ENCODE measurements at places on chromosomes 1 and 21.

- no peak for DNase-seq
Observed at GRCh38 chr1:3943123-3943431, 43.0 kb upstream of the C1orf174 start.

DNA sequence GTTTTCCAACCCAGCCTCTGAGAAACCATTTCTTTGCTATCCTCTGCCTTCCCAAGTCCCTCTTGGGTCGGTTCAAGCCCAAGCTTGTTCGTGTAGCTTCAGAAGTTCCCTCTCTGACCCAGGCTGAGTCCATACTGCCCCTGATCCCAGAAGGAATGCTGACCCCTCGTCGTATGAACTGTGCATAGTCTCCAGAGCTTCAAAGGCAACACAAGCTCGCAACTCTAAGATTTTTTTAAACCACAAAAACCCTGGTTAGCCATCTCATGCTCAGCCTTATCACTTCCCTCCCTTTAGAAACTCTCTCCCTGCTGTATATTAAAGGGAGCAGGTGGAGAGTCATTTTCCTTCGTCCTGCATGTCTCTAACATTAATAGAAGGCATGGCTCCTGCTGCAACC lies 23.8 kb downstream of the EIF2D start:
- no peak for DNase-seq

DNA sequence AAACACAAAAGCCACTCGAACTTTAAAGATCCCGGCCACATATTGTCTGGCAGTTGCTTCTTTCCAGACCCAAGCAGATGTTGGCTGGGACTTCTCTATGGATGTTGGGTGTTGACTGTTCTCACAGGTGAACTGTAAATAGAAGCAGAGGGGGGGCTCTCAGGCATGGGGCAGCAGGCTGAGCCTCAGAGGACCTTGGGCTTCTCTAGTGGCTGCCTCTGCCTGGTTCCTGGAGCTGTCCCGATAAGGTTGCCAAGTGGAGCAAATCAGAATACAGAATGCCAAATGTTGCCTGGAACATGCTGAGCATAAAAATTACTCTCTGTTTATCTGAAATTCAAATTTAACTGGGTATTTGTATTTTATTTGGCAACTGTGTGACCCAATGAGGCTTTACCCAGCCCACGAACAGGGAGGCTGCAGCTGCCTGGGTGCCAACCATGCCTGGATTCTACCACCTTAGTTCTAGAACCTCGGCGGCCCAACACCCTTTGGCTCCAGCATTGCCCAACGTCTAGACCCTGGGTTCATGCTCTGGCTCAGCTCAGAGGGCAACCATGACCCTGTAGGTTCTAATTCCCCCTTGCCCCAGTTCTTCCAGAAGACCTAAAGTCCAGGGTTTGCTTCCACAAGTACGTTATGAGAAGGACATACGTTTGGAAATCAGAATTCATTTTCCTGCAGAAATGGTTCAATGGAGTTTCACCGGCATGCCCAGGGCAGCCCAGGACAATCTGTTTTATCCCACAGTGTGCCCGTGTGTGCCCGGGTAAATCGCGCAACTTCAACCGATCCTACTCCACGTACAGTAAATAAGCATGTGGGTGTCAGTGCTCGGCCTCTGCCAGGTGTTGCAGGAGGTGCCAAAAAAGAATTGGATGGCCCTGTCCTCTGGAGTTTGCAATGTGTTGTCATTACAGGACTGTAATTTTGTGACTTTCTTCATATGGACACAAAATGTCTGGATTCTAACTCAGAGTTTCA lies 5.4 kb upstream of the SLC45A1 start:
- no peak for DNase-seq

- no peak for DNase-seq
Observed at GRCh38 chr1:32539584-32540571, 651 bp downstream of the ZBTB8A start.

DNA sequence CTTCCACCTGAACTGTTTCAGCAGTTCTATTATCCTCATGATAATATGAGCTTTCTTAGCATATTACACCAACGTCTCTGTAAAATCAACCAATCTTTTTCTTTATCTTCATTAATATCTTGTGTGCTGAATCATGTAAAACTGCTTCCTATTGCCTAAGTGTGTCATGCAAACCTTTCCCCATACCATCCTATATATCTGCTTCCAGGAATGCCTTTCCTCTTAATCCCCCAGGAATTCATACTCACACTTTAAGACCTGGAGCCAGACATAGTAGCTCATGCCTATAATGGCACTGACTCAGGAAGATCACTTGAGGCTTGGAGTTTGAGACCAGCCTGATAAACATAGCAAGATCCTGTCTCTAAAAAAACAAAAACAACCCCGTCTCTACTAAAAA lies 183.9 kb downstream of the NRIP1 start:
- no peak for DNase-seq

- no peak for DNase-seq
Observed at GRCh38 chr1:231207437-231207836, 33.6 kb upstream of the GNPAT start.

DNA sequence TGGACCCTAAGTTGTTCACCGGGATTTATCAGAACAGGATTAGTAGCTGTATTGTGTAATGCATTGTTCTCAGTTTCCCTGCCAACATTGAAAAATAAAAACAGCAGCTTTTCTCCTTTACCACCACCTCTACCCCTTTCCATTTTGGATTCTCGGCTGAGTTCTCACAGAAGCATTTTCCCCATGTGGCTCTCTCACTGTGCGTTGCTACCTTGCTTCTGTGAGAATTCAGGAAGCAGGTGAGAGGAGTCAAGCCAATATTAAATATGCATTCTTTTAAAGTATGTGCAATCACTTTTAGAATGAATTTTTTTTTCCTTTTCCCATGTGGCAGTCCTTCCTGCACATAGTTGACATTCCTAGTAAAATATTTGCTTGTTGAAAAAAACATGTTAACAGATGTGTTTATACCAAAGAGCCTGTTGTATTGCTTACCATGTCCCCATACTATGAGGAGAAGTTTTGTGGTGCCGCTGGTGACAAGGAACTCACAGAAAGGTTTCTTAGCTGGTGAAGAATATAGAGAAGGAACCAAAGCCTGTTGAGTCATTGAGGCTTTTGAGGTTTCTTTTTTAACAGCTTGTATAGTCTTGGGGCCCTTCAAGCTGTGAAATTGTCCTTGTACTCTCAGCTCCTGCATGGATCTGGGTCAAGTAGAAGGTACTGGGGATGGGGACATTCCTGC lies 3.9 kb upstream of the OLFML3 start:
- no peak for DNase-seq

DNA sequence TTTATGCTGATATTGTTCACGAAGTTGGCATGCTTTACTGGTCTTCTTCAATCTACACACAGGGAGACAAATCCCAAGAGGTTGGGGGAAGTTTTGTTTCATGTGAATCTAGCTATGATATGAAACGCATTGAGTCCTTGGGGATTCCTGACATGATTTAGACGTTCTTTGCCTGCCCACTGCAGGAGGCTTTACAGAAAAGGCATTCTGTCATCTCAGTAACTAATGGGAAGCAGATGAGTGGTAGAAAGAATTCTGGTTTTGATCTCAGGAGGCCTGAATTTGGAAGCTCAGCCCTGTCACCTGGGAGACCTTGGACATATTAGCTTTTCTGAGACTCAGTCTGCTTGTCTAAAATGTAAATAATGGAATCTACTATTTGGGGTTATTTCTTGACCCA lies 383.0 kb upstream of the NFIA start:
- no peak for DNase-seq

- DNase-seq: no peak
Observed at GRCh38 chr1:18145851-18146618, 38.4 kb downstream of the IGSF21 start.

DNA sequence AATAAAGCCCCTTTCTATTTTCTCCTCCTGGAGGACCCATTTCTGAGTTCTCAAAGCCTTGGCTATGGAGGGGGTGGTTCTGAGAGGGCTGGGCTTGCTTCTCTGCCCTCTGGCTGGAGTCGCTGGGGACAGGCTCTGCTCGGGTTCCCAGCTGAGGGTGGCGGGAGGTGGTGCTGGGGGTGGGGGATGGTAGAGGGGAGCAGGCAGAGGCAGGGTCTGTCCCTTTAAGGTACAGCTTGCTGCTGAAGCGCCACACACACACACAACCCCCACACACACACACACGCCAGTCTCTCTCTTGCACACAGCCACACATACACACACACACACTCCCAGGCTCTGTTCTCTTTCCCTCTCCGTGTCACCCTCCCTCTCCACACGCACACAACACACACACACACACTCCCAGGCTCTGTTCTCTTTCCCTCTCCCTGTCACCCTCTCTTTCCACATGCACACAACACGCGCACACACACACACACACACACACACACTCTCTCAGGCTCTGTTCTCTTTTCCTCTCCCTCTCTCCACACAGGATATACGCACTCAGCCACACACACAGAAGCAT lies 69.8 kb upstream of the SSBP3 start:
- no peak for DNase-seq

- no peak for DNase-seq
Observed at GRCh38 chr1:229942501-229942900, 124.5 kb upstream of the GALNT2 start.

DNA sequence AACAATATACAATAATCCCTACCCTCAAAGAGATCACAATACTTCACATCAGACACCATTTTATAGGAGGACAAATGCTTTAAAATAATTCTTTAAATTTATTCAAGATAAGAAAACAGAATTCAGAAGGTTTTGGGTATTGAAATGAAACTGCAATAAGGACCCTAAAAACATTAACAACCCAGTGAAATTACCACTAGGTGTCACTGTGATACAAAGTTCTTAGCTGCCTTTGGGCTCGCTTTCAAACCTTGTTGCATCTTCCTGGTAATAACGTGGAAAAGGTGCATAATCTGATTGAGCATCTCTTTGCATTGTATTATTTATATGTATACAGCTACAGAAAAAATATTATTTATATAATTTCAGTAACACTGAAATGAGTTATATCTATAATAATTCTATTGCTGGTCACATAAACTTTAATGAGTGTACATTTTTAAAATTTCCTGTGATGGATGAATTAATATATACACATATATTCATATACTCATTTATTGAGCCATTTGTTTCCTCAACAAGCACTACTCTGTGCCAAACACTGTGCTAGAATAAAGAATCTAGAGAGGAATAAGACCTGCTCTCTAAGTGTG lies 185.2 kb downstream of the FAF1 start:
- no peak for DNase-seq

DNA sequence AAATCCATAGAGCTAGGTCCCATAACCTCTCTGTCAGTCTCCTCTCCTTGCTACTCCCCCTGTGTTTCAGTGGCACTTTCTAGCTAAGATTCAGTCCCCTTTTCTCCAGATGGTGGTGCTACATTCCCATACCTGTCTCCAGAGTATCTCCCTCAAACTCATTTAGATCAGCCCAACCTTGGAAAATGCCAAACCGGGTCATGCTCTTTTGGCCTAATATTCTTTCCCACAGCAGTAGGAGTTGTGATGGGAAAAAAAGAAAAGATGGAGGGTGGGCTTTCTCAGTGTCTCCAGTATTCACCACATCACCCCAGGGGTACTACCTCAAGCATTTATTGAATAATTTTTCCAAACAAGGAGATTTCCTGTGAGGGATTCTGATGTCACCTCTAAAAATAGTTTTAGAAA lies 3.2 kb upstream of the RXFP4 start:
- peak; percentile 32 for DNase-seq

- no peak for DNase-seq
Observed at GRCh38 chr1:32886004-32886827, at the start of gene HPCA. Gene HPCA (plus strand): TSS chr1:32886491. CDS start chr1:32888899, 2,408 bp downstream.

- no peak for DNase-seq
Observed at GRCh38 chr1:233427907-233428306, 100.4 kb downstream of the MAP3K21 start.

DNA sequence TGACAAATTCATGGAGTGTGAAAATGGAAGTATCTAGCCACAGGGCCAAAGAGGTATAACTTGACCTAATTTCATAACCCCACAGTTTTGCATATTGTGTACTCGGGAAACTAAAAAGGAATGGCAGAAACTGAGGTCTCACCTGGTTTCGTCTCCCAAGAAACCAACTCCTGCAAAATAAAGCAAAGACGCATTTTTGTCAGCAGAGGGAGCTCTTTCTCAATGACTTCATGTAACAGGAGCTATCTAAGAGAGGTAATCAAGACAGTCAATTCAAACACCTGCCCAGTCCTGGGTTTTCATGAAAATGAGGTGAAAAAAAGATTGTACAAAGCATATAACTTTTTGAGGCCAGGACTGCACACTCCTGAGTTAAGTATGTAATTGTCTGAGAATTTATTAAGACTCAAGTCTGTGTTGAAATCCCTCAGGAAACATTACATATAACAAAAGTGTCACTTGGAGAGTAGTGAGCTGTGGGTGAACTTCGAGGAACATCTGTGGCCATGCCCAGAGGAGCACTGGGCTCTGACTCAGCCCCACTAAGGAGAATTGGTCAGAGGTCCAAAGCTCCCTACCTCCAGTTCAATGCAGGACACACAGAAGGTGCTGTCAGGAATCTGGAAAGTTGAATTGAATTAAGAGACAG lies 17.6 kb downstream of the FCRL4 start:
- DNase-seq: no peak

Measured in NCI-H1436 treated with DMSO at 0.1 percent for 48 hours (cell line).